ENCODE measurements at places on chromosomes 5 and 9. TPM values are rescaled to one million over a fixed set of nuclear protein-coding genes. Genes with fewer than 3 reads are reported as not detected.

The MYOZ3 gene
- not detected for total RNA-seq

The ARHGEF39 gene
- total RNA-seq = 13.7 TPM

The SMIM33 gene
- total RNA-seq = 0.10 TPM

The PCDHGB1 gene
- total RNA-seq = not detected

The MLANA gene
- total RNA-seq = not detected

The ACTBL2 gene
- not detected for total RNA-seq

The ERAP2 gene
- 32.0 TPM for total RNA-seq

The TSSK1B gene
- not detected for total RNA-seq

The ENC1 gene
- total RNA-seq = 0.75 TPM

The FCN2 gene
- not detected for total RNA-seq

The PCDHB7 gene
- not detected for total RNA-seq

The ENHO gene
- 0.38 TPM for total RNA-seq

The FGF18 gene
- 0.13 TPM for total RNA-seq

The SAXO1 gene
- total RNA-seq = not detected

The RABGAP1 gene
- 19.1 TPM for total RNA-seq

The ANXA6 gene
- 480 TPM for total RNA-seq

The SYNPO gene
- total RNA-seq = not detected

The HAVCR1 gene
- total RNA-seq = not detected

The FST gene
- total RNA-seq = not detected

The ENTREP1 gene
- not detected for total RNA-seq

The ARHGEF28 gene
- total RNA-seq = not detected

The COL5A1 gene
- not detected for total RNA-seq

The SLC12A7 gene
- total RNA-seq = 6.8 TPM

The NDOR1 gene
- total RNA-seq = 44.6 TPM

The PCDHGA6 gene
- 0.13 TPM for total RNA-seq

The MZB1 gene
- 20.2 TPM for total RNA-seq

The PCDHA10 gene
- not detected for total RNA-seq

The AMBP gene
- total RNA-seq = not detected

The TLE1 gene
- total RNA-seq = not detected

The GALNT12 gene
- total RNA-seq = 6.9 TPM

The CER1 gene
- total RNA-seq = not detected

The MYOT gene
- not detected for total RNA-seq

The LHX3 gene
- total RNA-seq = not detected

The CD74 gene
- 265 TPM for total RNA-seq

The SUSD3 gene
- total RNA-seq = 15.4 TPM

The ERP44 gene
- total RNA-seq = 15.2 TPM

The NUTM2F gene
- not detected for total RNA-seq

The EGR1 gene
- 16.6 TPM for total RNA-seq

The FRRS1L gene
- not detected for total RNA-seq

The LECT2 gene
- not detected for total RNA-seq

The ADAMTS16 gene
- total RNA-seq = not detected

The C9orf43 gene
- 0.91 TPM for total RNA-seq

The PCA3 gene
- total RNA-seq = not detected

The NME5 gene
- total RNA-seq = not detected

The INSL6 gene
- total RNA-seq = not detected

The CARD9 gene
- 1.8 TPM for total RNA-seq

The ZBTB43 gene
- 19.5 TPM for total RNA-seq

The OR1Q1 gene
- total RNA-seq = not detected

The PCDHA6 gene
- total RNA-seq = not detected

Measured in activated CD8-positive, alpha-beta memory T cell treated with anti-CD3 and anti-CD28 coated beads for 36 hours (primary cell).